Activated T-helper 1 cell treated with anti-CD3 and anti-CD28 coated beads, Interleukin-2, amount 50 U/mL, for 16 hours (primary cell): ENCODE measurements at places on chromosomes 4 and X.

GRCh38 chrX:6857749-6858148 is 289.8 kb upstream of the STS start:
- DNase-seq, result no peak

DNA sequence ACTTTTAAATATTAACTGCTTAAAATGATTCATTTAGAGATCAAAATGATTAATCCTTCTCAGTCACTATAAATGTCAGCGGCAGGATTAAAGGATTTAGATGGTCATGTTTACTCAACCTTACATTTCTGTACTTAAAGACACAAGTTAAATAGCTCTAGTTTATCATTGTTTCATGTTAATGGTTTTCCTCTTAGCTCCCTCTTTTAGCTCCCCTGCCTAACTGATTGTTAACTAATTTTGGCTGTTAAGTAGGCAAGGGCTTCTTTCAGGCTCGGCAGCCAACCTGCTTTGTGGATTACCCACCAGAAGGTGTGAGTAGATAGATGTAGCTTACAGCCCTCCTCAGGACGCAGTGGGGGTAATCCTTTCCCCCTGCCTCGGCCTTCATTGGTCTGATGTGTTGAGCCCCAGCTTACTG is 96.0 kb downstream of the TENM3 start:
- DNase-seq, result no peak

DNA sequence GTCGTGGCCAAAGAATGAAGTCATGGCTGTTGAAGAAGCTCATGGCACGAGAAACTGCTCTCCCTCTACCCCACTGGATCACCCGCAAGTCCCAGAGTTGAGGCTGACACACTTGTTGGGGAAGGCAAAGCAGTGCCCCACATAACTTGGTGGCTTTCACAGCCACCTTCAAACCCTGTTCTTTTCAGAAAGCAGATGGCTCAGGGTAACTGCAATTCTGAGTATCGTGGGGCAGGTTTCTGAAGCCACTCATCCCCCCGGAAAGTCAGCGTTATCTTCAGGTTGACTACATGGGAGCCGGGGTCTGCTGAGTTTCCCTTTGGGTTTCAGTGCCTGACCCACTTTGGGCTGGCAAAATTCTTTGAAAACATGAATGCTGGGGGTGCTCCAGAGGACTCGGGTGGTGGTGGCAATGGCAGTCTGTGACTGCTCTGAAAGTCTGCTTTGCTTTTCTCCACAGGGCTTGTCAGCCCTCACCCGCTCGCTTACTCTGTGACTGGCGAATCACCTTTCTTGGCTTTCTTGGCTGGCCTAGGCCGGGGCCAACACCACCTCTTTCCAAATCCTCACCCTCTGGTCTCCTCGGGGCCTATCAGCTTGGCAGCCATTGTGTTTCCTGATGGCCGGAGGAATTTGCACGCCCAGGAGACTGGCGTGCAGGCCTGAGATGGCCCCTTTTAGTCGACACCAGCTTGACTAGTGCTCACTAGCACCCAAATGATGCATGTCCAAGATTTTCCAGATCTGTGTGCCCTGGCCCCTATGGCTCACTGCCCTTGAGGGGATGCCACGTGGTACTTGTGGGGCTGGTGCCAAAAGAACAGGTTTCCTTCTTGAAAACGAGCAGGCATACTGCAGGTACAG is 7.3 kb downstream of the PPP1R3F start:
- DNase-seq, result no peak

GRCh38 chr4:109671350-109671749 is 31.9 kb downstream of the CASP6 start:
- DNase-seq, result no peak

DNA sequence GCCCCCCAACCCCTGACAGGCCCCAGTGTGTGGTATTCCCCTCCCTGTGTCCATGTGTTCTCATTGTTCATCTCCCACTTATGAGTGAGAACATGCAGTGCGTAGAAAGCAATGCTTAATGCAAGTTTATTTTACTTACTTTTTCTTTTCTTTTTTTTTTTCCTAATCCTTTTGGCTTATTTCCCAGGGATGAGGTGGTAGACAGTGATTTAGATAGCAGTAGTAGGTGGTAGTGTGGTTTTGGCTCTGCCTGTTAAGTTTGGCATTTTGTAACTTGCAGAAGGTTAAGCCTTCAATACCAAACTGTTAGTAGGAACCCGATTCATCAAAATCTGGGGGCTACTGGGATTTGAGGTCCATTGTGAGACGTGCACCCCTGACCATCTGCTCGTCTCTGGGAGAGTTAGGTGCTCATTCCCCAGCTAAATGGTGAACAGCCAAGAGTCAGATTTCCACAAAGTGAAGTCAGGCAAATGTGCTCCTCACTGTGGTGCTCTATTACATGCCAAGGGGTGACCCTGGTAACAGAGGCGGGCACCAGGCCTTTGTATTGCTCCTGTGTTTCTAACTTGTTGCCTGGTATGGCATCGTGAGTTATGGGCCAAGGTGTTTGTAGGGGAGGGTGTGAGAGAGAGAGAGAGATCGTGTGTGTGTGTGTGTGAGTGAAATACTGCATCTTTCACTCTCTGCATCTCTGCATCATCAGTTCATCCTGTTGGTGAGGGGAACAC is 70.3 kb downstream of the PHOX2B start:
- DNase-seq, result no peak

- DNase-seq, result no peak
Measured at GRCh38 chr4:153398713-153399112, 54.2 kb downstream of the MND1 start.
